ENCODE measurements at places on chromosomes 16 and 17. TPM values are rescaled to one million over a fixed set of nuclear protein-coding genes. Genes with fewer than 3 reads are reported as not detected.

SYT17 gene
- under 0.01 TPM for total RNA-seq

NPIPA5 gene
- 0.65 TPM for total RNA-seq

NAT9 gene
- total RNA-seq = 44.1 TPM

MT1H gene
- not detected for total RNA-seq

BICDL2 gene
- total RNA-seq = under 0.01 TPM

HBQ1 gene
- total RNA-seq = not detected

TRIM47 gene
- total RNA-seq = 12.3 TPM

CHST5 gene
- total RNA-seq = not detected

CCL4 gene
- total RNA-seq = not detected

AKAP1 gene
- total RNA-seq = 5.8 TPM

TNP2 gene
- not detected for total RNA-seq

OR3A3 gene
- total RNA-seq = not detected

ETV4 gene
- 1.3 TPM for total RNA-seq

ARSG gene
- total RNA-seq = 2.6 TPM

CD300A gene
- not detected for total RNA-seq

CMTM2 gene
- total RNA-seq = not detected

HSD3B7 gene
- total RNA-seq = 28.3 TPM

SDK2 gene
- total RNA-seq = 0.09 TPM

TCAP gene
- 0.37 TPM for total RNA-seq

ACSM2A gene
- not detected for total RNA-seq

TMEM256 gene
- 158 TPM for total RNA-seq

LPO gene
- total RNA-seq = not detected

TRAF7 gene
- 48.1 TPM for total RNA-seq

IL34 gene
- 4.1 TPM for total RNA-seq

MBTPS1 gene
- 114 TPM for total RNA-seq

LYRM1 gene
- 55.8 TPM for total RNA-seq

SHMT1 gene
- 4.0 TPM for total RNA-seq

TNFRSF13B gene
- not detected for total RNA-seq

RNF227 gene
- total RNA-seq = 2.8 TPM

ESRP2 gene
- 0.09 TPM for total RNA-seq

KCNH4 gene
- not detected for total RNA-seq

CHP2 gene
- total RNA-seq = not detected

TNK1 gene
- 0.57 TPM for total RNA-seq

TMEM100 gene
- 1.8 TPM for total RNA-seq

RHBDL3 gene
- under 0.01 TPM for total RNA-seq

CCL15 gene
- not detected for total RNA-seq

CIITA gene
- 0.09 TPM for total RNA-seq

BIRC5 gene
- total RNA-seq = 15.5 TPM

WNT3 gene
- 0.71 TPM for total RNA-seq

CES1 gene
- total RNA-seq = 2.5 TPM

HSF5 gene
- not detected for total RNA-seq

CTRB2 gene
- not detected for total RNA-seq

SLC35G6 gene
- not detected for total RNA-seq

DNAH9 gene
- total RNA-seq = not detected
